ENCODE measurements at places on chromosomes 7 and 10.

DNA sequence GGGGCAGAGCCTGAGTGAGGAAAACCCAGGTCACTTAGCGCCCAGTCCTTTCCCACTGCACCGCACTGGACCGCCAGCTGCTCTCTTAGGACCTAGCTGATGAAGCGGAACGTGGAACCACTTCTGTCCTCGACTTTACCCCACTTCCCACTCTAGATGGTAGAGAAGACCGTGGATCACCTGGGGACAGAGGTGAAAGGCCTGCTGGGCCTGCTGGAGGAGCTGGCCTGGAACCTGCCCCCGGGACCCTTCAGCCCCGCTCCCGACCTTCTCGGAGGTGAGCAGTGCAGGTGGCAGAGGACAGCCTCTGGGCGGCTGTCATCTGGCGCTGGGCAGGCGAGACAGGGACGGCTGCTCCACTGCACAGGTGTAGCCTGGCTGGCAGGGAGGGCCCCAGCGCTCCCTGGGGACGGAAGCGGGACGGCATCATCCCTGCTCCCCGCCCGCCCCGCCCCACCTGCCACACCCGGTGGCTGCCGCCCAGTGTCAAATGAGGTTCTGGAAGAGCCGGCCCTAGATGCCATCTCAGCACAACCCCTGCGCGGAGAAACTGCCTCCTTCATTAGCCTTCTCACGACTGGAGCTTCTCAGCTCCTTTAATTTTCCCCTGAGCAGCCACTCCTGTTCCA lies 11.7 kb downstream of the PLAC9 start:
- DNase-seq, result peak; percentile 46

GRCh38 chr10:124516746-124517397 lies 55.2 kb downstream of the LHPP start:
- DNase-seq, result no peak

DNA sequence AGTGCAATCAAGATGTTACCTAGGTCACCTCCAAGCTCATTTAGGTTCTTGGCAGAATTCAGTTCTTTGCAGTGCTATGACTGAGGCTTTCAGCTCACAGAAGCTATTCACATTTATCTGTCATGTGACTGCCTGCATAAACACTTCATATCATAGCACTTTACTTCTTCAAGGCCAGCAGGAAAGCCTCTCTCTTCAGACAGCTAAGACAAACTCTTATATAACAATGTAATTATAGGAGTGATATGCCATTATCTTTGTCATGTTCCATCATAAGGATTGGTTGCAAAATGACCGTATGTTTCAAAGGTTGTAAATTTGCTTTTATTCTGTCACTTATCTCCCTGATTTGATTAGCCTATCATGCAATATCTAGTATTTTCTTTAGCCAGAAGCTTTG lies 78.8 kb upstream of the TMEM196 start:
- no peak for DNase-seq

- DNase-seq, result no peak
These were observed 2.2 kb downstream of the STRIP2 start for GRCh38 chr7:129436335-129436923.

GRCh38 chr7:137953043-137953664 lies 48.7 kb downstream of the CREB3L2 start:
- DNase-seq, result no peak

GRCh38 chr10:5443429-5443828 lies 31.1 kb downstream of the NET1 start:
- no peak for DNase-seq

DNA sequence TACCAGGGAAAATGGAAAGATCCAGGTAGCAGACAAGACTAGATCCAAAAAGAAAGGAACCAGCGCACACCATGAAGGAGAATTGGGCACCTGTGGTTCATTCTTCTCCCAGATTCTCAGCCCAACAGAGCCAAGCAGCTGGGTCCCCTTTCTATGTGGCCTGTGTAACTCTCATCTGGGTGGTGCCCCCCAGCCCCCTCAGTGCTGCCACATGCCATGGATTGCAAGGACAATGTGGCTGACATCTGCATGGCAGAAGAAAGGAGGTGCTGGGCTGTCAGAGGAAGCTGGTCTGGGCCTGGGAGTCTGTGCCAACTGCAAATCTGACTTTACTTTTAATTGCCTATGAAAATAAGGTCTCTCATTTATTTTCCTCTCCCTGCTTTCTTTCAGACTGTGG lies 21.4 kb downstream of the PRSS2 start:
- DNase-seq, result no peak

- no peak for DNase-seq
These were observed 34.0 kb upstream of the EZH2 start for GRCh38 chr7:148918058-148918596.

Data from H9 (cell line).